ENCODE measurements at places on chromosomes 11 and 22.

- no peak for DNase-seq
These were observed 9.4 kb upstream of the MRPL23 start for GRCh38 chr11:1937616-1938342.

DNA sequence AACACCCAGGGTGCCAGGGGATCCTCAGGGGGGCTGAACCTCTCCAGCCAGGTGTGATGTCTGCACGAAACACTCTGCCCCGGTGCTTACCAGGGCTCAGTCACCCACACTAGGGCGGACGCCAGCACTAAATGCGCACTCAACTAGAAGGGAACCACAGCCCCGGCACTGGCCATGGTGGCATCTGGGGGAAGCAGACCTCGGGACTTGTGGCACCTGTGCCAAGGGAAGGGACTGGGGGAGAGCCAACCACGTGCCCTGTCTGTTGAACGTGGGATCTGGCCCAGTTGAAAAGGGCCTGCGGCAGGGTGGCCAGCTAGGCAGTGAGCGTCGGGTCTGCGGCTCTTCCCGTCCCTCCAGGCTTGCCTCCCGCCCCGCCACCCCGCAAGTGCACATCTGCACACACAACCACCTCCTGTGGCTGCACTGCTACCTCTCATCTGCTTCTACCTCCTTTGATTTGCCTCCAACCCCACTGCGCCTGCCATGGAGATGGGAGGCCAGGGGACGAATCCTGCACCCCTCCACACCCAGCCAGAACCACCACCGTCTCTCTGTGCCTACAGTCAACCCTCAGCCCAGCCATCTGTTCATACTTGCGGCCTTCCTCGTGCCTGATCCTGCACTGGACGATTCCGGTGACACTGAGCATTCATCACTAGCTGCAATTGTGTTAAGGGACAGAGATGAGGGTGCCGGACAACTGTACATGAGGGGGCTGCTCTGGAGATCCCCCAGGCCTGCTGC, 15.0 kb upstream of the MOB2 start:
- DNase-seq: no peak

GRCh38 chr22:21697021-21697771, 31.4 kb downstream of the PPIL2 start:
- no peak for DNase-seq

DNA sequence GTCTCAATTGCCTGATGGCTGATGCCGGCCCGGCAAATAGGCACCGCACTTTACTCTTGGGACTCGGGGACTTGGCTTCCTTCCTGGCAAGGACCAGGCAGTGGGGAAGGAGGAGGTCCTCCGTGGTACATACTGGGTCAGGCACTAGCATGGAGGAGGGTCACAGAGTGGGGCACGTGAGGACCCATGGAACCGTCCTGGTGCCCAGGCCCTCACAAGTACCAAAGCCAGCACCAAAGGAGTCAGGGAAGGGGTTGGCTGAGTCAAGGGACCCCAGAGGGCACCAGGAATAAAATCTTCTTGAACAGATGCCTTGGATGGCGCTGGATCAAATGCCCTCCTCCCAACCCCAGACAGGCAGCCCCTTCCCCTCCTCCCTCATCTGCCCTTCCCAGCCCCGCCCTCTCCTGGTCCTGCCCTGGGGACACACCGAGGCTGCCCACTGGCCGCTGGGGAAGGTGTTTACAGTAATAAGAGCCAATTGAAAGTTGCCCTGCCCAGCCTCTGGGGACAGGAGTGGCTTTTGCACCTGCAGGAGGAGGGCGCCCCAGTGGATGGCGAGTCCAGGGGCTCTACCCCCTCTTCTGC, 5.6 kb upstream of the CARNS1 start:
- no peak for DNase-seq

DNA sequence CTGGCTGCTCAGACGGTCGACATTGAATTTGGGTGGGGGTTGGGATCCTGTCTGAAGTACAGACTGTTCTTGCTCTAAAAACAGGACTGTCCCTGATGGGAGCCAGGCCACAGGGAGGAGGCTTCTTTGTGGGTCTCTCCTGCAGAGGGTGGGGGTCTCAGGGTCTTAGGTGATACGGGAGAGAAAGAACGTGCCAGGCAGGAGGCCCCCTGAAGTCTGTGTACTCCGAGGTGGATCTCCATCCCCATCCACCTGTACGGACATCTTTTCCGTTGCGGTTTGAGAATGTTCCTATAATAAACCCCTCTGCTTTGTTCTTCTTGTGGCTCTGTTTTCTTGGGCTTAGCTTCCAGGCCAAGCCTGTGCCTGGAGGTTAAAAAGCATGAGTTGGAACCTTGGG, 15.9 kb downstream of the PSMD13 start:
- DNase-seq: no peak

DNA sequence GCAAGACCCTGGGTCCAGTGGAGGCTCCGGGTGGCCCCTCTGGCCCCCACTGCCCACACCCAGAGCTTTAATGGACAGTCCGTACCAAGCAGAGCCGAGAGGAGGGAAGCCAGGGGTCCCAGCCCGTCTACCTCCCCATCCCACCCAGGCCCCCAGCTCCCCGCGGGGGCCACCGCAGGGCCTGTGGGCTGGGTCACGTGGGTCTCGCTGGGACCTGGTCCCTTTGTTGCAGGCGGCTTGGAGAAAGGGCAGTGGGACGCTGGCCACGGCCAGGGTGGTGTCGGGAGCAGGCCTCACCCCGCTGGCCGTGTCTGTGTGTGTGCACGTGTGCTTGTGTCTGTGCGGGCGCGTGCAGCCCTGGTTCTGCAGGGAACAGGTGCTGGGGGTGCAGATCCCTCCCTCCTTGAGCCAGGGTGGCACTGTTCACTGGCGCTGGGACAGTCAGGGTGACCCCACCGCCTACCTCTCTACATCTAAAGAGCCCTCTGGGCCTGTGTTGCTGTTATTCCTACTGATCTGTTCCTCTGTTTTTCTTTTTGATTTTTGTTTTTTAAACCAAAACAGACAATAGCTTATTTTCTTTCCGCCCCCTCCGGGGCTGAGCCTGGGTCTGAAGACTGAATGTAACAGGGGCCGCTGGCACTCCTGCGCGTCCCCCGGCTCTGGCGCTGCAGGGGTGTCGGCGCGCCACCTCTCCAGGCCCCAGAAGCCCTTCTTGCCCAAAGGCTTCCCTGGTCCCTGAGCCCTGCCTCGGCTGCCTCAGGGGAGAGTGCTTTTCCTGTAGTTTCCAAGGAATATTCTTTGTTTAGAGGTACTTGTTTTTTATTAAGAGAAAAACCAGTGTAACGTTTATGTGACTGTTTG, 20.1 kb upstream of the TMEM191C start:
- DNase-seq: peak; percentile 8

- no peak for DNase-seq
These were observed 390 bp upstream of the HTATIP2 start for GRCh38 chr11:20363149-20363499.

DNA sequence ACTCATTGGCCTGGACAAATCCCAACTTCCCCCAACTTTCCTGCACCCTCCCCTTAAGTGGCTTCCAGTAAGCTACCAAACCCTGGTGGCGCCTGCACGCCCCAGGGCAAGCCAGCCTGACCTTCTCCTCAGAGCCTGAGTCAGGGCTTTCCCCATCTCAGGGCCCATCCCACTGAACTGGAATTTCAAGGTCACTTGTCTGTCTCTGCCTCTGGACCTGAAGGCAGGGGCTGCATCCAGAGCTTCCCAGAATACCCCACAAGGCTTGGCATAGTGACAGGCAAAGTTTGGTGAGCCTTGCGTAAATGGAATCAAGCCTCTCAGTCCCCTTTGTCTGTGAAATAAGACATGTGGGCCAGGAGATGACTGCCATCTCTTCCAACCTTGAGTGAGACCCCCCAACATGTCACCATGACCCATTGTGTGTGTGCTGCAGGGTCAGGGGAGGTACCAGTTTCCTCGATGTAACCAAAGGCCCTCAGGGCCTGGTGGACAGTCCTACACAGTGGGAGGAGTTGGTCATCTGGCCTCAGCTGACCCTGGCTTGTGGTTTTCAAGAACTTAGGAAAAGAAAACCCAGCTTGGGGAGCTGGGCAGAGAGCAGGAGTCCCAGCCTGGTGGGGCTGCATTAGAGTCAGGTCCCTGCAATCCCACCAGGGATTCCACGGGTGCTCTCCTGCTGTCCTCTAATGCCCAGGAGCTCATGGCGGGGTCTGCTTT, 8.9 kb downstream of the ALX4 start:
- DNase-seq: no peak

DNA sequence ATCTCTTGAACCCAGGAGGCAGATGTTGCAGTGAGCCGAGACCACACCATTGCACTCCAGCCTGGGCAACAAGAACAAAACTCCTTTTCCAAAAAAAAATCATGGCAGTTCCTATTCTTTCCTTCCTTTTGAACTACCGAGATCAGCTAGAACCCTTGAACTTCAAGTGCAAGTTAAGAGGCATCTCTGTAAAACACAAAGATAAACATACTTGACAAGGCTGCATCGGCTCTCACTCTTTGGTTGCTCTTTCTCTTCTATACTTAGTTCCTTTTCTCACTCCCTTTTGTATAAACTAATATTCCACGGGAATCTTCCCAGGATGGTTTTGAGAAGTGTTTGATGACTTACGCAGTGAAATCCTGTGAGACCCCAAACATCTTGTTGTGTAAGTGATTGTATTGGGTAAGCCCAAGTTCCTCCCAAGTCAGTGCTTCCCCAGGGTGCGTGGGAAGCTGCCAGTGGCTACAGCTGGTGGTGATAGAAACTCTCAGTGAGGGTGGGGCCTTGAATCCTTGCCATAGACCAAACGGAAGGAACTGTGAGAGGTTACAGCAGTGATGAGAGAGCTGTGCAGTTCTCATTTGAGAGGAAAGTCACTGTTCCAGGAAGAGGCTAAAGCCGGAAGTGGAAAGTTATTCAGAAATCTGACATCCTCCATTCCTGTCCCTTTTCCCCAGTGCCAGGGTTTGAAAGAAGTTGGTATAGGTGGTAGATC, 24.1 kb upstream of the CDC42EP2 start:
- DNase-seq: no peak

- DNase-seq: no peak
These were observed 3.0 kb downstream of the CXCR5 start for GRCh38 chr11:118886681-118887111.

Measured in activated T-cell treated with anti-CD3 and anti-CD28 coated beads, Interleukin-2, amount 50 U/mL, for 24 hours (primary cell).